GM06990 (cell line): ENCODE measurements at places on chromosomes 6 and 20.

DNA sequence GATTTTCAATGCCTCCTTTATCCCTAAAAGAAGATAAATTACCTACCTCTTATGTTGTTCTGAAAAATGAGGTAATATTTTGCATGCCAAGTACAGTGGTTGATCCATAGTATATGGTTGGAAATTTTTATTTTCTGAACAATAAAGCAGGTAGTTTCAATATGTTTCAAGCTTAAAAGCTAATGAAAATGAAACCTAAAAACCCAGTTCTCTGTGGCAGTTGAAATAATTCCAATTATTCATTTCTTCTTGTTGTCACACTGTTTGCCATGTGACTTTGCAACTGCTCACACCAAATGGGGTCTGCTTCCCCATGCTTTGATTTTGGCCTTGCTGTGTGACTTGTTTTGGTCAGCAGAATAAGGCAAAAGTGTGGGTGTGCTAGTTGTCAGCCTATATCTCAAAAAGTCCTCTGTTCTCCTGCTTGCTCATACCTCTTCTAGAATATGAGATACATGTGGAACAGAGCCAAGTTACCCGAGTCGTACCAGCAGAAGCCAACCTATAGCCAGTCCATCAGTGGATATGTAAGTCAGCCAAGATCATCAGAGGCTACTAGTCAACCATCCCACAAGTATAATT lies 197.2 kb upstream of the THEMIS start:
- DNase-seq = no peak

- no peak for DNase-seq
These were observed 80.1 kb downstream of the PTPN1 start for GRCh38 chr20:50590348-50590664.

DNA sequence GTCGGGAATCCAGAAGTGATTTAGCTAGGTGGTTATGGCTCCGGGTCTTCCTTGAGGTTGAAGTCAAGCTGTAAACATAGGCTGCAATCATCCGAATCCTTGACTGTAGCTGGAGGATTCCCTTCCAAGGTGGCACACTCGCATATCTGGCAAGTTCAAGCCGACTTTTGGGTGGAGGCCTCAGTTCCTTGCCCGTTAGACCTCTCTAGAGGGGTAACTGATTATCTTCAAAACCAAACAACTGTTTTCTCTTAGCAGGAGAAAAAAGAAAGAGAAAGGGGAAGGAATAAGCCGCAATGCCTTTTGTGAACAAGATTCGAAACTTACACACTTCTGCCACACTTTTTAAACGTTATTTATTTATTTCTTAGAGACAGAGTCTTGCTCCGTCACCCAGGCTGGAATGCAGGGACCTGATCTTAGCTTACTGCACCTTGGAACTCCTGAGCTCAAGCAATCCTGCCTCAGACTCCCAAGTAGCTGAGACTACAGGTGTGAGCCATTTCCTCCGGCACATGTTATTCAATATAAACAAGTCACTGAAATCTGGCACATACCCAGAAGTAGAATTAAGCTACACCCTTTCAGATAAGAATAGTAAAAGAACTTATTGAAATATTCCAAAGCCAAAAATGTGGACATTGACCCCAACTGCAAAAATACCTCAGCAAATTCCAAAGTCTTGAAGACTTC lies 76.3 kb downstream of the HFE start:
- DNase-seq = no peak

DNA sequence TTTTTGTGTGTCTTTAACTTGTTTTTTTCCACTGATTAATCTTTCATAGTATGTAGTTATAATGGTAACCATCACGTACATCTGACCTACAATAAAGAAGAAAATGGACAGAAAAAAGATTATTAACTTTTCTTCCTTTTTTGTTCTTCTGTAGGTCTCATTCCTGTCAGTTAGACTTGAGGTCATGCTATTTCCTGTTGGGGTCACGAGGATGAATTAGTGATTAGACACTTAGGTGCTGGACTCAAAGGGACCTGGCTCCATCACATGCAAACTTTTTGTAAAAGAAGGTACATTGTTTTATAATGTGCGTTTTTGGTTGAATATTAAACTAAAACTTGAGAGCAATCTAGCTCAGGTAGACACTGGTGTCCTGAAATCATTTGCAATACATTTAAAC lies 14.8 kb downstream of the MARCKS start:
- DNase-seq = peak; percentile 13

GRCh38 chr6:135181333-135182070 lies 394 bp downstream of the MYB start:
- DNase-seq = peak; percentile 41

GRCh38 chr6:148495029-148495428 lies 152.4 kb downstream of the SASH1 start:
- no peak for DNase-seq

DNA sequence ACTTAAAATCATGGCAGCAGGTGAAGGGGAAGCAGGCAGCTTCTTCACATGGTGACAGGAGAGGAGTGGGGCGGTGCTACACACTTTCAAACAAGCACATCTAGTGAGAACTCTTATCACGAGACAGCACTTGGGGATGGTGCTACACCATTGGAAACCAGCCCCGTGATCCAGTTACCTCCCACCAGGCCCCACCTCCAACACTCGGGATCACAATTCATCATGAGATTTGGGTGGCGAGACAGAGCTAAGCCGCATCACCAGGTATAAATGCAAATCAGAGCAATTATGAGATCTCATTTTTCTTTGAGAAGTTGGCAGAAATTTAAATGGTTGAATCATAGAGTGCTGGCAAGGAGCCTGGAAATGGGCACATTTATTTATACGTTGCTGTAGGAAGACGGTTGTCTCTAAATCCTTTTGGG lies 31.4 kb downstream of the IGF2R start:
- DNase-seq = no peak

DNA sequence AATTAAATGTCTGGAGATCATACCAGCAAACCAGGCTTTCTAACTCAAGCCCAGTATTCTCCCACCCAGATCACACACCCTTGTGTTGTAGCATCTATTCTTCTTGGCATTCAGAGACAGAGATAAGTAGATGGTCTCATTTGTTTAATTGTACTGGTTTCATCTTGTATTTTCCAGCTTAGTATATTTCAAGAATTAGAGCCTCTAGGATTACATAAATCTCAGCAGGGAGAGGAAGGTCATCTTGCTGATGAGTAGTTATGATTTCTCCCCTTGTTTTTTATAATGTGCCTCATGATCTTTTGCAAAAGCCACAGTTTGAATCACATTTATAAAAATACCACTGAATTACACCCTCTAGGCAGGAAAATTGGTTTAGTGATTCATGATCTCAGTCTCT lies 106.6 kb upstream of the NRSN1 start:
- DNase-seq = no peak

- DNase-seq = no peak
These were observed 455.1 kb upstream of the HSF2 start for GRCh38 chr6:121944354-121944753.

DNA sequence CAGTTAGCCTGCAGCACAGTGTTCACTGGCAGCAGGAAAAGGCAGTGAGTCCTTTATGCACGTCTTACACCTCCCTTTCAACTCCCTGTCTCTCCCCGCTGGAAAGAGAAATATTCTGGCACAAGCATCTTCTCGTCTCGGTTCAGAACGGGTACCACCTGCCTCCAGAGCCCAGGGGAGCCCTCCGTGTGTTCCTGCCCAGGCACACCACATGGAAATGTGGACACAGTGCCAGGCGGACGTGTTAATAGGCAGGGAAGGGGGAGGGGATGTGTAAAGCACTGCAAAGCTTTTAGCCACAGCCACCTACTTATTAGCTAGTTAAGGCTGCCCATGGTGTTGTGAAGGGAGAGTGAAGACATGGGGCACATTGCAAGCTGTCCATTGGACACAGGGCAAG lies 219.7 kb downstream of the FARS2 start:
- DNase-seq = no peak

DNA sequence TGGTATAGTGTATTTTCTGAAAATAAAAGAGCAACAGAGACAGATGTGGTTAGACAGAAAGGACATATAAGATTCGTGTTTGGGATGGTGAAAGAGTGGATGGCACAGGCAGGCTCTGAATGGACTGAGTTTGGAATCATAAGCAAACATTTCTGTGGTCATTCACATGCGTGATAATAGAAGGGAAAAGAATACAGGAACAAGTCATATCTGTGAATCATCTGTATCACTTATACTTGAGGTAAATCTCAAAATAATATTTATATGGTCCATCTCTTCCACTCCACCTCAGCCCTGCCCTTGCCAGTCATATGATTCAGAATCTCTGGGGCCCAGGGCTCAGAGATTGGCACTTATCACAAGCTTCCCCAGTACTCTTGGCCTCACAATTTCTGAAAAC lies 535.1 kb downstream of the BCKDHB start:
- no peak for DNase-seq

- no peak for DNase-seq
These were observed 394.4 kb downstream of the CDH26 start for GRCh38 chr20:60352596-60352995.

DNA sequence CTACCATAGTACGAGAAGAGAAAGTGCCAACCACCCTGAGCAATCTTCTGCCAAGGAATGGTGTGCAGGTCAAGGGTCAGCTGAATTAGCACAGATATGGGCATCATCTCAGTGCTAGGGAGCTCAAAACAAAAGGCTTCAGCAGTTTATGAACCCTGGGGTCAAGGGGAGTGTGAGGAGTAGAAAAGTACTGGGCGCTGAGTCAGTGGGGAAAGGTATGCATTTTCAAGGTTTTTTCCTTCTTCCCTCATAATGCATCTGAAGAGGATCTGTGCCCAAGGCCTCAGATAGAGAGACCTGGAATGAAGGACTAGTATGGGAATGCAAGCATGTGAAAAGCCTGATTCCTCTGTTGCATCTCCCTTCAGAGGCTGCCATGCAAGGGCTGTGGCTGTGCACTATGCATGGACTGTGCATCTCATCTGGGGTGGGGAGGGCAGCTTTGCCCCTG lies 81.7 kb downstream of the PERP start:
- DNase-seq = no peak

DNA sequence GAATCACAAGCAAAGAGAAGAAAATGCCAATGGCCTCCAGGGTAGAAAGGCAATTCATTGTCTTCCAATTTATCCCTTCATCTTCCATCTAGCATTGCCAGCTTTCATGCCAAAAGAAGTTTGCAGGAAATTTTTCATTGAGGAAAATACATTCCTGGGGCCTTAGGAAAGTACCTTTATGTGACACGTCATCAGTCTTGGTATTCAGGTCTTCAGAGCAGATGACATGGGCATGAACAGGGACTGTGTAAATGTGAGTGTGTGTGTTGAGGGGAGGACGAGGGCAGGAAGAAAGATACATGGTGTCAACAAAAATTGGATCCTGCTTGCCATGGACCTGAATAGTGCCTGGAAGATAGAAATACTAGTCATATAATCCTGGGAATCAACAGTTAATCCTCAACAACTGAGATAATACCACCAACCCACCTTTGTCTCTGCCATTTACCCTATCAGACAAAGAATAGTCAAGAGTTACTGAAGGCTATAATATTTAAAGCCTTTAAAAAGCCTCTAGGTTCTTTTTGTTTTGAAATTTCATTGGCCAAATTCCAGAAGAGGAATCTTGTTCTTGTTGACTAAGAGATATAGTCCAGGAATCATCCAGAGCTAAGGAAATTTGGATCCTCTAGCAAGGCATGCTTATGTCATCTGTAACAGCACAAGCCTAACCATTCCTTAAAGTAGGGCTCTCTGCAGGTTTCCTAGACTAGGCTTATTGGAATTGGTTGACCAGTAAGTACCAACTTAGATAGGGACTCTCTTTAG lies 405.8 kb upstream of the SASH1 start:
- no peak for DNase-seq

GRCh38 chr20:9130521-9130920 lies 61.6 kb downstream of the PLCB4 start:
- DNase-seq = no peak

DNA sequence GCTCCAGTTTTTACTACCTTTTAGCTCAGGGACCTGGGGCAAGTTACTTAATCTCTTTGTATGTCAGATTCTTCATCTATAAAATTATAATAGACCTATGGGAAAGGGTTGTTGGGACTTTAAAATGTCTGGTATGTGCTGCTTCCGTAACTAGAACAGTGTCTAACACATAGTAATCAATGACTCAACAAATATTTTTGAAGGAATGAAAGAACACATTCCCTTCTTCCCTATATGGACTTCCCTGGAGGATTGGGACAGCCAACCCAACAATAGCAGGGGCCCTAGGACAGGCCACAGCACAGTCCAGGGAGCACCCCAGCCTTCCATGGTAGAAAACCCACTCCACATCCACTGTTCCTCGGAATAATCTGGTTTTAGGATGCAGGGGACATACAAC lies 50.7 kb upstream of the TPD52L1 start:
- no peak for DNase-seq

DNA sequence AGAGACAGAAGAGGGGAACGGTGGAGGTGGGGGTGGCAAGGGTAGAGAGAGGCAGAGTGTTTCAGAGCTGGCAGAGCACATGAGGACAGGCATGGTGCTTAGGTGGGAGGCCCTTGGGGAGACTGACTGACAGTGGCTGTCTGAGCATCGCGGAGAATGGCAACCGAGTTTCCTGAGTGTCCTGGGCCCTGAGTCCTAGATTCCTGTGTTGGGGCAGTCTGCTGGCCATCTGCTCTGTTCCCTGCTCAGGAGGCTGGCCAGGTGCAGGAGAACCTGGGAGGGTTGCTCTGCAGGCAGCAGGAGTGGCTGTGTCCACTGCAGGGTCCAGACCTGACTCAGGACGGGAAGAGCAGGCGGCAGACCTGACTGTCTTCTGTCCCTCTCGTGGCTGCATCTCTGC lies 248.9 kb downstream of the LRFN2 start:
- no peak for DNase-seq

GRCh38 chr6:163338671-163339405 lies 75.7 kb upstream of the QKI start:
- DNase-seq = no peak

DNA sequence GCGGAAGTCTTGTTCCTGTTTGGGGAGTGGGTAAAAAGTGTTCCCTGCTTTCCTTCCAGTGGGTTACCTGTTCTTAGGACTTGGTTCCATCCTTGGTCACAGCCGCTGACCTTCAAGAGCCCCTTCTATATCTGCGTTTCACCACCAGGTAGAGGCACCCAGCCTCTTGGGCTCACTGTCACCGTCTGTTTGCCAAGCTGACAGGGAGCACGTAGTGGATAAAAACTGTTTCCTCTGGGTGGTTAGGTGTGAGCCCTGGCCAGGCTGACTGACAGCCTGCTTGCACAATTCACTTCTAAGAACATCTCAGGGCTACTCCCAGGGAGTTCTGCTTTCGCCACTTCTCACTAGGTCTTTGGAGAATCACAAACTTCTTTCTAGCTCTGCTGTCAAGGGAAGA lies 1.8 kb upstream of the JPH2 start:
- no peak for DNase-seq

- DNase-seq = no peak
These were observed 29.9 kb downstream of the PHACTR2 start for GRCh38 chr6:143707697-143708096.

DNA sequence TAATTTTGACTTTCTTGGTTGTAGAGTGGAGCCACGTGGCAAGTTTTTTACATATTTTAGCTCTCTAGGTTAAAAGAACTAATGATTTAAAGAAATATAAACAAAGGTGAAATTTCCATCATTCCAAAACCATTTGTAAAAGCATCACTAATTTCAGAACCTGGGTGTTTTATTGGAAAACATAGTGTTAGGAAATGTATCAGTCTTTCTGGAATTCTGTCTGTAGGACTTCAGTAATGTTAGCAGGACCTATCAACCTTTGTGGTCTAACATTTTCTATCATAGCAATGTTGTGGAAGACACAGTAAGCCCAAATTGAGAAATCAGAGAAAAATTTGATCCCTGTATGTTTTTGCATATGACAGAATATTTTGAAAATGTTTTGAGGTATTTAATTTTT lies 28.3 kb downstream of the L3MBTL3 start:
- DNase-seq = no peak

GRCh38 chr6:91569071-91569470 lies 982.2 kb upstream of the MAP3K7 start:
- DNase-seq = no peak

GRCh38 chr20:58416835-58417234 lies 27.8 kb downstream of the VAPB start:
- no peak for DNase-seq
